Hair follicle dermal papilla cell (primary cell): ENCODE measurements at places on chromosomes 13 and 19. TPM values are rescaled to one million over a fixed set of nuclear protein-coding genes. Genes with fewer than 3 reads are reported as not detected.

Gene NKPD1
- not detected in 2 replicates for total RNA-seq

Gene PSG7
- total RNA-seq: 0.16 TPM in 1 of 2 replicates, not detected in the other

Gene C19orf38
- 0.24 TPM in 1 of 2 replicates, not detected in the other for total RNA-seq

Gene PCSK4
- 2.3 and 2.8 TPM in 2 replicates for total RNA-seq

Gene PTPRH
- total RNA-seq: 1.1 and 1.2 TPM in 2 replicates
